ENCODE measurements at places on chromosomes 6 and 20.

DNA sequence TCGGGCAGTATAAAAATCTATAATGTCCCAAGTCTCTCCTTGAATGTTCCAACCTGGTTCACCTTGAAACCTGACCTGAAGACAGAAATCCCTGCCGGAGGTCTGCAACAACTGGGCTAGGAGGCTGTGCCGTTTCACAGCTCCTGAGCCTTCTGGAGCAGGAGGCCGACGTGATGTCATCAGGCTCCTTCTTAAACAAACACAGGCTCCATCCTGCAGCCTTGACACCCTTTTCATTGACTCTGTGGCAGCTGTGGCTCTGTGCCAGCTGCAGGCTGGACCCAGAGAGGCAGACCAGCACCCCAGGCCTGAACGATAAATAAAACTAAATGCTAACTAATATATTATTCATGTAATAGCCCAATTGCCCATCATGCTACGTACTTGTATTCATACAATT lies 483.9 kb downstream of the CD83 start:
- no peak for DNase-seq

- DNase-seq = no peak
These were observed 60.7 kb downstream of the DTNBP1 start for GRCh38 chr6:15602154-15602553.

GRCh38 chr6:136609873-136610706 lies 59.9 kb upstream of the MAP7 start:
- DNase-seq = peak; percentile 10

- no peak for DNase-seq
These were observed 27.8 kb upstream of the GFRAL start for GRCh38 chr6:55299286-55299985.

GRCh38 chr6:53796451-53796780 lies 1.6 kb downstream of the LRRC1 start:
- no peak for DNase-seq

DNA sequence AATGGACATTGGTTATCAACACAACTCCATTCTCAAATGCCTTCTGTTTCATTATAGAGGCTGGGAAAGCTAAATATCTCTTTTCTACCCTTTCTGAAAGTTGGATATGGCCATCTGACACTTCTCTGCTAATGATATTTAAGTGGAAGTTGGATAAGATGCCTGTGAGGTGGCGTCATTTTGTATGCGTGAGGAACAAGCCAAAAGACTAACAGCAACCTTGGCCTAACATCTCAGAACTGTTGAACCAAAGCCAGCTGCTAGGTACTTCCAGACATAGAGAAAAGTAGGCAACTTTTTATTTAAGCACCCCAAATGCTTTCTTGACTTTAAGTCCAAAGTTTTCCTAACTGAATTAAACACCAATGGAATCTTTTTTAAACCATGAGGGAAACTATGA lies 708.4 kb downstream of the CD109 start:
- DNase-seq = no peak

- no peak for DNase-seq
These were observed 5.0 kb upstream of the ZBTB24 start for GRCh38 chr6:109488001-109488400.

- no peak for DNase-seq
These were observed 4.7 kb upstream of the FOXF2 start for GRCh38 chr6:1384549-1385128.

DNA sequence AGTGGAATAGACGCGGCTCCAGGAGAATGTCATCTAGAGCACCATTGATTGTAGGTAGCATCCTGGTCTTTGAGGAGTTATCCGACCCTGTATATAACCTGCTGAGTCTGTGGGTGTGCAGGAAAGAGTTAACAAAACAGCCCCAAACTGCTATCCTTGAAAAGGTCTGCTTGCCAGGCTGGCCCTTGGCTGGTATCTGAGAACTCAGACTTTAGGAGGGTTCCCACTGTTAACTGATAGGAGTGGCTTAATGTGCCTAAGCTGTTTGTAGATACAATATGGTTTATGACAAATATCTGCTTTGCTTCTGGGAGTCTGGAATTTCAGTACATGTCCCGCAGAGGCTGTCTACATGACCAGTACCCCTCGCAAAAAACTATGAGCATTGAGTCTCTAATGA lies 27.6 kb upstream of the MCUR1 start:
- DNase-seq = no peak

- DNase-seq = no peak
These were observed 8.0 kb downstream of the TOX2 start for GRCh38 chr20:43922614-43923013.

DNA sequence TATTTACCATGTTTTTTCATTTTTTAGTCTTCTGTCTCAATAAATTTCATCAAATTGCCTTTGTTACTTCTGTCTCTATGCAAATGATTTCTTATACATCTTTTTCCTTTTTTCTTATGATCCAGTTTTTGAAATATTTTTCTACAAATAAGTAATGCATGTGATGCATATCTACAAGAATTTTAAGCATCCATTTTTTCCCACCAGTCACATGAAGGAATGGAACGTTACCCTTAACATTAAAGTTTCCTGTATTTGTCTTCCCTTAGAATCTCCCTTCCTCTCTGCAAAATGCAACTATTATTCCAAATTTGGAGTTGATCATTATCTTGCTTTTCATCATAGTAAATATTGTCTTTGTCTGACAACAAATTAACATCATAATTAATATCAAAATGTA lies 35.5 kb downstream of the PSMB9 start:
- DNase-seq = no peak

GRCh38 chr6:80862756-80863155 lies 756.3 kb downstream of the BCKDHB start:
- DNase-seq = no peak

- no peak for DNase-seq
These were observed 118.5 kb downstream of the FOXA2 start for GRCh38 chr20:22465622-22466446.

GRCh38 chr6:7107578-7108195 lies at the start of gene RREB1:
TSS of gene RREB1 (plus strand) at chr6:7107961. CDS start at chr6:7181912, 73,951 bp downstream.
- DNase-seq = peak; percentile 77

DNA sequence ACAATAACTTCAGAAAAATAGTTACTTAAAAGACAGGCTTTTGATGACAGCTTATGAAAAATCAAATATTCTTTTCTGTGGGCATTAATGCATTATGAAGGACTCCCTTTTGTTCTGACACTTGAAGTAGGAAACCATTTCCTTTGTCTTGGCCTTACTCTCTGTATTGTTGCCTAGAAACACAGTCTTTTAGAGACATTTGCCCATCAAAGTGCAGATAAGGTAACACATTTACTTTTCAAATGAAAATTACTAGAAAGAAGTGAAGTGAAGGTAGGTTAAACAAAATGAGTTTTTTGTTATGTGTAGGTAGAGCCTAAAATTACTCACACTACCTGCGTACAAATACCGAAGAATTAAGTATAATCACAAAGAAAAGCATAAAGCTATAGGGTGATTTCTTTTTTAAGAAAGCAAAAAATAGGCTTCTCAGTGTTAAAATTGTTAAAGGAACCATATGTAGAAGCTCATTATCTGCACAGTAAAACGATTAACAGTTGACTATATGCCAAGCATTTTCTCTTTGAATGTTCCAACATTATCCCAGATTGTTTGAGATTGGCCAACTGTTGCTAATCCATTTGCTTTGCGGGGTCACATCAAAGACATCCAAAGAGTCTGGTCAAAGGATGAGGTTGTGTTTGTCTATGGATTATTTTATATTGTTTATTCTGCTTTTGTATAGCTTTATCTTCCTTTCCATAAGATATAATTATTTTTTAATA lies 542.0 kb upstream of the RNF217 start:
- no peak for DNase-seq

- no peak for DNase-seq
These were observed 9.9 kb downstream of the SMLR1 start for GRCh38 chr6:130837067-130837466.

DNA sequence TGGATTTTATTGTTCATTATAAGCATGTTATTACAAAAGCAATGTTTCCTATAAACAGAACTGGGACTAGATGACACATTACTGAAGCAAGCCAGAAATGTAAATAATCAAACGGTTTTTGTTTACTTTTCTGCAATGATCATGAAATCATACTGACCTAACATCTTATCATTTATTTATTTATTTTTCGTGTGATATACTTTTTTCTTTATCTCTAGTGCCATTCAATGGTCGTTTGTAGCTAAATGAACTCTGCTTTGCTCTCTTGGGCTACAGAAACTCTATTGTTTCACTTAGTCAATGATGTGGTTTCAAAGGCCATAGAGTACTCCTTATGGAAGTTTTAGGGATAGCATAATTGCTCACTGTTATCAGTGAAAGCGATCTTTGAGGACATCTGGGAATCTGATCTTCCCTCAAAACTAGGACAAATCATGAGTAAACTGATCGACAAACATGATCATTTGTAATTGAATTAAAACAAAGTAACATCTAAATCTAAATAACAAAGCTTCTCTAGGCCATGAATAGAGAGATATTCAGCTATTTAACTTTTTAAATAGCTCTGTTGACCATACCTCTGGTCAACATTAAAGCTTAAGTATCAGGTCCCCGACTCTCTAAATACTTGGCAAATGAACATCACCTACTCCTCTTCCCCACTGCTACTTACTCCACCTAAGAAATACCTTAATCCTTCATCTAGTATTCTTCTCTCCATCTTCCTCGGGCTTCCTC lies 933.4 kb downstream of the TFAP2A start:
- DNase-seq = no peak

DNA sequence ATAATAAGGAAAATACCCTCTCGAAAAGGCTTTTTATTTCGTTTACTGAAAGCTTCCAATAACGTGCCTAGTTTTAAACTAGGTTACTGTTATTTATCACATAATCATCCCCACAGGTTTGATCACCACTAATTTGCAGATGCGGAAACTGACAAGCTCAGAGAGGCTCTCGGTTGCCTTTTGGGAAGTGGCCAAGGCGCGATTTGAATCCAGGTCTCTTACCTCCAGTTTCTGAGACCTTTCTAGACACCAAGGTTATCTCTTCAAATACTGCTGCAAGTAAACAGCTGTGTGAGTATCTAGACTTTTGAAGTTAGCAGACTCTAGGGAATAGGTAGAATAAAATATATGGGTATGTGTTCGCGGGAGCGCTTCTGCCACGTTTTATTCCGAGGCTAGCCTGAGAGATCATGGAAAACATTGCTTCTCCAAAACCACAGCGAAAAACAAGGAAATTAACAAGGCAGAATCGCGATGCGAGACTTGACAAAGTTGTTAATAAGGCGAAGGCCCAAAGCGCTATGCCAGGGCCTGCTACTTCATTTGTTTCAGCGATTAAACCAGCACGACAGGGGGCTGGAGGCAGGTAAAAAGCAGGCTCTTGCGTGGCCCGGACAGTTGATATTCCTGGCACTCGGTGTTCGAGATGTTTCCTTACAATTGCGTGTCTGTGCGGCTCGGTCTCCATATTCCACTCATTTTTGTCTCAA lies 1.8 kb upstream of the JARID2 start:
- DNase-seq = no peak

GRCh38 chr6:118965371-118965770 lies 30.4 kb upstream of the MCM9 start:
- DNase-seq = no peak

DNA sequence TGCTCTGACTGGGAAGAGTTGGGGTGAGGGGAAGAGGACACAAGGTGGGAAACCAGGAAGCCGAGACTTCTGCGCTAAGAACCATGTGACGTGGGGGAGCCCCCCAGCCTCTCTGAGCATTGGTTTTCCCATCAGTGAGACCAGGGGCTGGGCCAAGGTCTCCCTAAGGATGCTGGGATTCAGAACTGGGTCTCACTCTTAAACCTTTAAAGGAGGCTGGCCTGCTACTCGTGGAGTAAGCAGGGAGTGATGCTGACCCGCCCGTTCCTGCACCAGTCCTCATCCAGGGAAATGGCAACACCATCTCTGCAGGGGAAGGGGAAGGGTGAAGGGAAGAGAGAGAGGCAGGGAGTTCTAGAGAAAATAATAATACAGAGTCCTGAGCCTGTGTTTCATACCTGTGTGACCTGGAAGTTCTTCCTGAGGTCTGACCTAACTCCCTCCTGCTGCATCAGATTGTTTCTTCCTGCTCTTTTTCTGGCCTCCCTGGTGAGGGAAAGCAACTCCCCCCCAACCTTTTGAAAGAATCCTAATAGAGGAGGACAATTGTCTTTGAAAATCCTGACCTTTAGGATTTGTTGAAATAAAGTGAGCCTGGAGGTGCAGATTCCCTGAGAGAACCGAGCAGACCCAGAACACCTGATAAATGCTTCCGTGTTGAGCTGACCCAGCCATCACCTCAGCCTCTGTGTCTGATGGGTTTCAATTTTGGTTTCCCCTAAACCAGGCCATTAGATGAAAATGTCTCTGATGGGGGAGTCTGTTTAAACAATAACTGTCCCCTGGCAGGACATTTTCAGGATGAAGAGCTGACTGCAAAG lies 3.0 kb upstream of the GRM4 start:
- DNase-seq = no peak

DNA sequence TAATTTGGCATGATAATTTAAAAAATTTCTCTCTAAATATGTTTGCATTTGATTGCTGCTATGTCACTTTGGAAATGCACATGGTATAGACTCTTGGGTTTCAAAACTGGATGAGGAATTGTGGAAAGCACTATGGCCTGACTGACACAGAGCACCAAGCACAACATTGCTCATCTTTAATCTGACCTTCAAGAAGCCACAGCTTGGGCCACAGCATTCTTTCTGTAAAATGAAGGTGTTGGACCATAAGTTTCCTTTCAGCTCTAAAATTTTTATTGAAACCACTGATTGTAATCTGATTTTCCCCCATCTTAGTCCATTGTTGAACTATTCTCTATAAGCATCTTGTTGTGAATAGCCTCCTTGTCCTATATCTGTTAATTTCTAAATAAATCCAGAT lies 41.0 kb downstream of the QKI start:
- DNase-seq = no peak

GRCh38 chr6:87391334-87391733 lies 16.4 kb upstream of the CFAP206 start:
- DNase-seq = no peak

GRCh38 chr6:26224940-26225847 lies 138.0 kb downstream of the HFE start:
- no peak for DNase-seq

DNA sequence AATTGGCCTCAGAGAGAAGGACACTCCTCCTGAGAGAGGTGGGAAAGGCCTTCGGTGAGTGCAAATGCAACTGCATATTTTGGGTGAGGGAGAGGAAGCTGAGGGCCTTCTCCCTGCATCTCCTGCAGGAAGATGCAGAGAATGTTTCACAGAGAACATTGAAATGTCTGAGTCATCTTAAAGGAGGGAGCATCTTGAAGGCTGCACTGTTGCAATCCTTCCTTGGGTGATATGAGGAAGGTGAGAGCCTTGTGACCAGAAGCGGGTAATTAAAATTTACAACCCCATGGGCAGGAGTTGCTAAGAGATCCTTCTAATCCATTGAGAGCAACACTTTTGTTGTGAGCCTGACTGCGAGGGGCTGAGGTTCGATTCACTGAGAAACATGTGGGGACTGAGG lies 375.7 kb upstream of the MARCKS start:
- DNase-seq = no peak

DNA sequence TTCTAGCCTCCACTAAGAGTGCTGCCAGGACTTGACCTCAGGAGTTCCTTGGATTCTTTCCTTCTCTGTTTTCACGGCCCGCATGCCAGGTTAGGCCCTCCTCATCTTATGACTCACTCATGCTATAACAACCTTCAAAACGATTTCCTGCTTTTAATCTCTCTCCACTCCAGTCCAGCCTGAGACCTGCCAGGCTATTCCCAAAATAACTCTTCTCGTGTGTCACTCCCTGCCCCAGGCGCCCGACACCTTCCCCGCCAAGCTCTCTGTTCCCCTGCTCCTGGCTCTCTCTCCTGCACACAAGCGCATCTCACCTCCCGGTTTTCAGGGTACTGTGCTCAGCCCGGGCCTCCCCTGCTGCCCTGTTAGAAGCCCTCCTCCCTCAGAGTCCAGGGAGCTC lies 64.1 kb upstream of the RPS6KA2 start:
- no peak for DNase-seq

Data from stimulated activated CD4-positive, alpha-beta T cell treated with anti-CD3 and anti-CD28 coated beads, Interleukin-15, amount 100 ng/mL, for 24 hours (primary cell).